ENCODE measurements at places on chromosomes 3 and 15.
A peak's percentile ranks its signal among the peaks of the same experiment; 100 is the strongest.

DNA sequence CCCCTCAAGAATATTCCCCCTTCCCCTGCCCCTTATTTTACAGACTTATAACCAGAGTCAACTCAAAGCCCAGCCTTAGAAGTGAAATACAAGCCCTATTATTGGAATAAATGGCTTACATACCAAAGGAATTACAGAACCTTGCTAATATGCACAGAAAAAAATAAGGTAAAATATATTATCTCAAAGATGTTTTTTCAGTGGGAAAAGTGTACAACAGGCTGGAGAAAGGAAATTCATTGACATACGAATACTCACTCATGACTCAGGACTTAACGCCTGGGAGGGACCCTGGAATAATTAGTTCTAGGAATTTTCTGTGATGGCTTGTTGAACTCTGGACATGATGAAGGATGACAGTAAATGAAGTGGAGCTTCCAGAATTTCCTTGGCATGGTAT lies 27.0 kb downstream of the ARL14 start:
- DNase-seq: no peak

DNA sequence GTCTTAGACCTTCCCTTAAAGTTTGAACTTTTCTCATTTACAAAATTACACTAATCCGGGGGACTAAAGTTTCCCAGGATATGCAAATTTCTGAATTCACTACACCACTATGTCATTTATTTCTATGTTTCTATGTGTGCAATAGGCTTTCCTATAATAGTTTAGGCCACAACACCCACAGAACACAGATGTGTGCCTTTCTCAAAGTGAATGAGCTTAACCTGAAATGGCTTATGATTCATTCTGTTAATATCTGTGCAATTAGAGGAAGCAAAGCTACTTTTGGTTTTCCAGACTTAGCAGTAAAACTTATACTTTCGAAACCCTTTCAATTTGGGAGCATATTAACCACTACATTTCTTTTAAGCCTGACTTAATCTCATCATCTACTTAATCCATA lies 748.1 kb downstream of the GBE1 start:
- no peak for DNase-seq

GRCh38 chr3:193897731-193898180 lies 238.2 kb upstream of the HES1 start:
- no peak for DNase-seq

GRCh38 chr15:83776986-83777385 lies 123.1 kb downstream of the ADAMTSL3 start:
- no peak for DNase-seq

DNA sequence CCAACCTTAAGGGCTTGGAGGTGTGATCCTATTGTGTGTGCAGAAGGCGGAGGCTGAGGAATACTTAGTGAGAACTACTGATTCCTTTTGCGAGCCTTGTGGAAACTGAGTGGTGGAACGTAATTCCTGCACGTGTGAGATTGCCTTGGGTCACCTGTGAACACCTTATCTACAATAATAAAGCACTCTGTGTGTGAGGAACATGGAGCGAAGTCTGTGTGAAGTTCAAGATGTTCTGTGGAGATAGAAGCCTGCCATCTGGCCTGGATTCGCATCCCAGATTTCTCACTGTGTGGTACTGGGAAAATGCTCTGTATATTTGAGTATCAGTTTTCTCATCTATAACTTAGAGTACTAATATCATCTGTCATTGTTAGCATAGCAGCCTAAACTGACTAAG lies 179.5 kb upstream of the PDZRN3 start:
- no peak for DNase-seq

- DNase-seq: no peak
Observed at GRCh38 chr3:188449421-188449820, 295.5 kb downstream of the LPP start.

DNA sequence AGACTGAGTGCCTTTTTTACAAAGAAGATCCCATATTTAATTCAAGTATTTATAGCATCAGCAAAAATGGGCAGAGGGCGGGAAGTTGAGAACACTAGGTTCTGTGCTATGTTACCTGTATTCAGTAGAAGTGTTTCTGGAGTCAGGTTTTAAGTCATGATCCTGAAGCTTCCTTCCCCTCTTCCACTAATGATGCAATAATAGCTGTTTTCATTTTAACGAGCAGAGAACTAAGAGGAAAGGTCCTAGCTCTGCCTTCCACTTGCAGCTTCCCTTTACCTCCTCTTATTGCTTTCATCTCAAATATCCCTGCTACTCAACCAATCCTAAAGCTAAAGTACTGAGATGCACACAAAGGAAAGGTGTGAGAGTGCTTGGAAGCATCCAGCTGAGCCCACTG lies 16.9 kb upstream of the TMOD3 start:
- DNase-seq: no peak

- DNase-seq: peak; percentile 85
Observed at GRCh38 chr3:15646851-15647511, 45.4 kb downstream of the BTD start.

- DNase-seq: no peak
Observed at GRCh38 chr15:33146051-33146450, 48.5 kb downstream of the FMN1 start.

GRCh38 chr3:61315871-61316270 lies 64.6 kb upstream of the FHIT start:
- peak; percentile 25 for DNase-seq

DNA sequence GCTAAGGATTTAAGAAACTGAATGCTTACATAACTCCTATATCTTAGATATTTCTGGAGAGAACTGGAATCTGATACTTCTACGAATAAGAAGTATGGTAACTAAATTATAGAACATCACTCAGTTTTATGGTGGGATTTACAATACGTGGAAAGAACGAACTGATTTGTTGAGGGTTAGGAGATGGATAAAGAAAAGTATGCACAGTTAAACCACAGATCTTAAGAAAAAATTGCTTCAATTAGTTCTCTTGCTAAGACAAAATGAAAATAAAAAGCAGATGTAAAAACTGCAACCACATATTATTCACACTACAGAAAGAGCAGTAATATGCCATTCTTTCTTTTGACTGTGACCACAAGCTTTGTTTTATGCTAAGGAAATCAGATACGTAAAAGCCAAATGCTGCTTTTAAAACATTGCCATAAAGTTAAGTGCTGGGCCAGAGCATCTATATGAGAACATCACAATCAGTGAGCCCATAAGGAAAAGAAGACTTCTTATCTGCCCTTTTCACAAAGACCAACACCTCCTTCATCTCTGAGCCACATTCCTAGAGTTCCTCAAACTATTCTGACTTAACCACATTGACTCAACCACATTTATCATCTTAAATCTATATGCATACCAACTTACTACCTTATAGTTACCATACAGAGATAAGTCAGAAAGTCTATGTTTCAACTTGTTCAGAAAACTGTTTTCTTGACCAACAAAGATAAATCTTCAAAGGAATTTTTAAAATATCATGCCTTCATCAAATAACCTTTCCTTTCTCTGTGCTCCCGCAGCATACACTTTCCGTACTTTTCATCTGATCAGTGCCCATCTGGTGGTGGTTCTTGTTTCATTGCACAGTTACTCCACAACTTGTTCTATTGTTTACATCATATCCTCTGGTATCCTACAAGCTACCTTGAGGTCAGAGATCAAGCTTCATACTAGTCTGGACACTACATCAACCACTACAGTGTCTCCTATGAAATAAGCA lies 61.7 kb downstream of the FSIP1 start:
- peak; percentile 38 for DNase-seq

- no peak for DNase-seq
Observed at GRCh38 chr15:69637818-69638217, 185.2 kb downstream of the RPLP1 start.

GRCh38 chr15:50531766-50532165 lies 14.7 kb downstream of the USP50 start:
- DNase-seq: no peak

GRCh38 chr3:73070675-73071575 lies 9.5 kb downstream of the EBLN2 start:
- DNase-seq: peak; percentile 79

All from muscle of back (tissue), 13 donors.